ENCODE measurements at places on chromosomes 11 and 22.

DNA sequence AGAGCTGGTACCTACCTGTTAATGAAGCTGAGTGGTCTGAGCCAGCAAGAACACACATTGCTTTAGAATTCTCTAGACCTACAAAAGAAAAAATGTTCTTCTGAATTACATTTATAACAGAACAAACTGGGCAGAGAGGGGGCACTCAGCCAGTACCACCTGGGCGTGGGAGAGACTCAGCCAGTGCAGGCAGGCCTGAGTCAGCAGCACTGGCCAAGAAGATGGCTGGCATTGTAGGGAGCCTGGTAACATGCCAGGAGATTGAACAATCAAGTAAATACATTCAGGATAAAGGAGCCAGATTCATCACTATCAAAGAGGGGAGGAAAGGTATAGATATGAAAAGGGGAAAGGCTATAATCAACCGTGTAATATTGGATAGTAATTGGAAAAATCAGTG, 19.9 kb downstream of the SERGEF start:
- no peak for DNase-seq

DNA sequence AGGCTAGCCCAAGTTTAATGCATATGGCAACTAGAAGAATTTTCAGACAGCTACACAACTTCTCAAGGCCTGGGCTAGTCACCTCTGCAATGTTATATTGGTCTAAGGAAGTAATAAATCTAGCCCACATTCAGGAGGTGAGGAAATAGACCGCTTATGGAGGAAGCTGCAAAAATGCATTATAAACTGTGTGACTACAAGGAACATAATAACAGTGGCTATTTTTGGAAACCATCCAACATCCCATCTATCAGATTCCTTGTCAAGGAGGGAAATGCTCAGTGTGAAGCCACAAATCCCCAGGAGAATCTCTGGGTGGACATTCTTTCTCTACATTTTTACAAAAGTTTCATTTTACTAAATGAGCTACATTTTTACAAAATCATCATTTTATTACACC, 76.1 kb downstream of the BBOX1 start:
- DNase-seq = no peak

DNA sequence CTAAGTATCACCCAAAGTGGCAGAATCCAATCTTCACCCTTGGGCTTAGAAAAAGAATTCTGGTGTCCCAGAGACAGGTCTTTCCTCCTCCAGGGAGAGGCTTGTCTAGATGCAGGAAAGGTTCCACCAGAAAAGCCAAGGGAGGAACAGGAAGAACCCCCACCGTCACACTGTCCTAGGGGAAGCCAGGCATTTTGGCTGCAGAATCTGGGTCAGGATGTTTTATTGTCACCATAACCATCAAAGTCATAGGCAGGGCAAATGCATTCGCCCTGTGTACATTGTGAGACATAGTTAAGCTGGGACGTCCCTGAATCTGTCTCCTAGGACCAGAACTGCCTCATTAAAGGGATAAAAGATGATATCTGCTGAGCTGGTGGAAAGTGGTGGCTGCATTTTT, 590.5 kb downstream of the OPCML start:
- no peak for DNase-seq

DNA sequence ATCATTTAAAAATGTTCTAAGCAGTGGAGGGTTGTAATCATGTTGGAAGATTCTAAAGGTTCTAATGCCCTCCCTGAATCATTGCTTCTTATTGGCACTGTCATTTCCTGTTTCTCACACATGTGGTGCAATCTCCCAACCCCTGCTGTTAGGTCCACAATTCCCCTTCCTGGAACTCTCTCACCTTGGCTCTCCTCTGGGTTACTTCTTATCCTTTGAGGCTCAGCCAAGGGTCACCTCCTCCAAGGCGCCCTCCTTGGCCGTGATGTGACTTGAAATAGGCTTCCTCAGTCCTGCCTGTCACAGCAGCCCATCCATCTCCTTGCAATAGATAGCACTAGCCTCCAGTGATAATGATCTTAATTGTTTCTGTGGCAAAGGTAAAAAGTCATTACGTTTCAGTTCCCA, 149.8 kb downstream of the TTC17 start:
- no peak for DNase-seq

GRCh38 chr11:111445586-111445985, 66.5 kb upstream of the POU2AF1 start:
- DNase-seq = no peak

DNA sequence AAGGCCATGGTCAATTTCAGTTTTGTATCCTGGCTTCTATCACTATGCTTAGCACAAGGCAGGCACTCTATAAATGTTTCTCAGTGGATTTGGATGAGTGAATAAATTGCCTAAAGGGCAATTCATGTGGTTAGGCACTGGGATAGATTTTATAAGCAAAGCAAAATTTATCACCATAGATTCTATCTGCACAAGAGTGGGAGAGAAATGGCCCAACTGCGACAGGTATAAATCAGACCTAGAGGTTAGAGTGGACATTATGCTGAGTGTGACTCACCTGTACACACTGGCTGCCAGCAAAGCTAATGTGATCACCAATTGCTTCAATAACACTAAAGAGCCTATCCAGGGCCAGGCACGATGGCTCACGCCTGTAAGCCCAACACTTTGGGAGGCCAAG, 514.0 kb downstream of the BUD13 start:
- no peak for DNase-seq

GRCh38 chr11:76148941-76149613, 57.2 kb downstream of the WNT11 start:
- no peak for DNase-seq

DNA sequence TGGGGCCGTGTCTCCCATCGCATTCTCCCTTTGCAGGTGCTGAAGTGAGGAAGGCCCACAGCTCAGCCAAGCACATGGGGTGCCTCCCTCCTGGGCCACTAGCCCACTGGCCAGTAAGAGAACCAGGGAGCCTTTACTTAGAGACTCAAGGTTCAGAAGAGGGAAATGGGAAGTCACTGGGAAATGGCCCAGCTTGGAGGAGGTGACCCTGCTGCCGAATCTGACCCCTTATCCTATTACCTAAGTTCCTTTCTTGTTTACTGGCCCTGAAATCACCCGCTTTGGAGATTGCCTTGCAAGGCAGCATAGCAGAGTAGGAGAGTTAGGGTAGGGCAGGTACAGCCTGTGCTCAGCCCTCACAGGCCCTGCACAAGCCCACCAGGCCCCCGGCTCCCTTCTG, 24.4 kb downstream of the UPB1 start:
- DNase-seq = no peak

GRCh38 chr11:70641369-70641768, 243.0 kb downstream of the CTTN start:
- DNase-seq = no peak

DNA sequence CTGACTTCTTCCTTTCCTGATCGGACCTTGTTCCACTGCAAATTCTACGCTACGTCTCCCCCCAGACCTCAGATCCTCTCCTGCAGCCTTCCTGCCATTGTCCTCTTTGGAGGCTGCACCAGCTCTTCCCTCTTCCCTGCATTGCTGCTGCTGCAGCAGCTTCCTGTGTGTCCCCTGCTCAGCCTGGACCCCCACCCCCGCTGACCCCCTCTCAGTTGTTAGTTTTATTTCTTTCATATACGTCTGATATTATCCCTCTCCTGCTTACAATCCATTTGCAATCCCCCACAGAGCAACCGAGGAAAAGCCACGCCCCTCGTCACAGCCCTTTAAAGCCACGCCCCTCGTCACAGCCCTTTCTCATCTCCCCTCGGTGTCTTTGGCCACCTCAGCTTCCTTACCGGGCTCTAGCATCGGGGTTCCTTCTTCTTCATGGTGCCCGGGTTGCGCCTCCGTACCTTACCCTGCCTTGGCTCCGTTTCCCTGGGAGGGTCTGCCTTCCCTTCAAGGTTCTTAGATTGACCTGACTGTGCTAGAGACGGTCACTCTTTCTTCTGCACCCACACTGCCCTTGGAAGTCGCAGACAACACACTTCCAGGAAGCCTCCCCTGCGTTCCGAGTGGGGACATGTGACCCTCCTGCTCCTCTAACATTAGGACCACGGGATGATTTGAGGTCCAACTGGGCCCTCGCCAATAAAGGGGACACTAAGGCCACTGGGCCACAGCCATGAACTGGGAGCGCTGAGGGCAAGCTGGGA, 4.8 kb downstream of the MRGPRG start:
- DNase-seq = no peak

GRCh38 chr11:10118865-10119264, 175.2 kb downstream of the SBF2 start:
- DNase-seq = no peak

DNA sequence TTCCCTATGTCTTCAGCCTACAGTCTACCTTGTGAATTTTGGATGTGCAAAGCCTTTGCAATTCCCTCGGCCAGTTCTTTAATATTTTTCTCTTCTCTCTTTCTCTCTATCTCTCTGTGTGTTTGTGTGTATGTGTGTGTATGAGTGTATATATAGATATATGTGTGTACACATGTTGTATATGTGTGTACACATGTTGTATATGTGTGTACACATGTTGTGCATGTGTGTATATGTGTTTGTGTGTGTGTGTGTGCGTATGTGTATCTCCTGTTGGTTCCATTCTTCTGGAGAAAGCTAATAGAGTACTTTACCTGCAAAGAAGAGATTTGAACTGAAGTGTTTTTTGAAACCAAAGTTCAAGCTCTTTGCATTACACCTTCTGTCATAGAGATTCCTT, 155.0 kb downstream of the LUZP2 start:
- no peak for DNase-seq

DNA sequence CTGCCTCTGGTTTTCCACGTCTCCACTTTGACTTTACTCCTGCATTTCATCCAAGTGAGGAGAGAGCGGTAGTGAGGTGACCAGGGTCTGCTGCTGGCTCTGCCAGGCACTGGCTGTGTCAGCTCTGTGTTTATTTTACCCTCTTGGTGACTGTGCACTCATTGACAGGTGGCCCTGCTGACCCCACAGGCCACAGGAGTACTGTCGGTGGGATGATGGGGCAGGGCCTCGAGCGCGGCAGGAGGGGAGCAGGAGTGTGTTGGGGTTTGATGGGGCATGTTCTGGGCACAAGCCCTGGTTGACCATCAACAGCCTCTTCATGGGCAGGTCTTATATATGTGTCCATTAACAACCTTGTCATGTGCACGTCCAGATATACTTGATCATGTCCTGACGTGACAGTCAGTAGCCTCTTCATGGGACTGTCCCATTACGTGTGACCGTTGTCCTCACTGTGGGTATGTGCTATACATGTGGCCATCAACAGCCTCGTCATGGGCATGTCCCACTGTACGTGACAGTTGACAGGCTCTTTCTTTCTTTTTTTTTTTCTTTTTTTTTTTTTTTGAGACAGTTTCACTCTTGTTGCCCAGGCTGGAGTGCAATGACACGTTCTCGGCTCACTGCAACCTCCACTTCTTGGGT, 31.4 kb upstream of the ACR start:
- no peak for DNase-seq

DNA sequence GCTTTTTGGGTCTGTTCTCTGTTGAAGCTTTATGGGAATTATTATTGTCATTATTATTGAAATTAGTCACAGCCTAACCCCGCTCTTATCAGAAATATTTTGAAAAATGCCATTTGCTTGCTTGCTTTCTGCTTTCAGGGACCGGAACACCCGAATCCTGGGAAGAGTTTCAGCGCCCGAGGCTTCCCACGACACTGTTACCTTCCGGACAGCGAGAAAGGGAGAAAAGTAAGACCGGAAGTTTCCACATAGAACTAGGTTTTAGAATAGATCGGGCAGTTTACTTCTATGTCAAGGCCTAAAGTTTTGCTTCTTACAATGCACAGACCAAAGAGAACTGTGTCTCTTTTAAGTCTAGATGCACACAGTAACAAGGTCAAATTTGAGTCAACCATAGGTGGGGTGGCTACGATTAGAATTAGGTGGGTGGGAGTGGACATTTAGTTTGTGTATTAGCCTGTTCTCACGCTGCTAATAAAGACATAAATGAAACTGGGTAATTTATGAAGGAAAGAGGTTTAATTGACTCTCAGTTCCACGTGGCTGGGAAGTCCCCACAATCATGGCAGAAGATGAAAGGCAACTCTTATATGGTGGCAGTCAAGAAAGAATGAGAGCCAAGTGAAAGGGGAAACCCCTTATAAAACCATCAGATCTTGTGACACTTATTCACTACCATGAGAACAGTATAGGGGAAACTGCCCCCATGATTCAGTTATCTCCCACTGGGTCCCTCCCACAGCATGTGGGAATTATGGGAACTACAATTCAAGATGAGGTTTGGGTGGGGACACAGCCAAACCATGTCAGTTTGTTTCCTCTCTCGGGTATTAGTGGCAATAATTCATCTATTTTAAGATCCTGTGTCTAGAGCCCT, 12.9 kb downstream of the MPEG1 start:
- DNase-seq = no peak

GRCh38 chr11:134536677-134537076, 124.6 kb upstream of the B3GAT1 start:
- DNase-seq = no peak

- peak; percentile 24 for DNase-seq
Measured at GRCh38 chr11:19868281-19868821, 155.7 kb downstream of the NAV2 start.

DNA sequence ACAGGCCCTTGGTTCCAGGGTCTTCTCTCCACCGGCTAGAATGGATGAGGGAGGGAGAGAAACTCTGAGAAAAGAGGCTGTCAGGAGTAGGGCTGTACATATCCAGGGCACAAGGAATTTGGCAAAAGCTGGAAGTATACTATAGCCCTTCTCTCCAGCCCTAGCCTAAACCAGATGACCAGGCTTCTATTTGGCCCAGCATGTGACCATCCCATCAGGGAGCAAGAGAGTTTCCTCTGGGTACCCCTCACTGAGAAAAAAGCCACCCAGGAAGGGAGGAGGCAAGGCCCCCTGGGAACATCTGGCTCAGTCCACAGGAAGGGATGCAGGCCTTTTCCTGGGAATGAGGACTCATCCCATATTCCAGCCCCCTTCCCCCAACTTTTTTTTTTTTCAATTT, 8.3 kb downstream of the CD44 start:
- no peak for DNase-seq
